ENCODE measurements at places on chromosomes 6 and 20.

GRCh38 chr6:48628316-48628715 is 517.3 kb upstream of the PTCHD4 start:
- DNase-seq, result no peak

DNA sequence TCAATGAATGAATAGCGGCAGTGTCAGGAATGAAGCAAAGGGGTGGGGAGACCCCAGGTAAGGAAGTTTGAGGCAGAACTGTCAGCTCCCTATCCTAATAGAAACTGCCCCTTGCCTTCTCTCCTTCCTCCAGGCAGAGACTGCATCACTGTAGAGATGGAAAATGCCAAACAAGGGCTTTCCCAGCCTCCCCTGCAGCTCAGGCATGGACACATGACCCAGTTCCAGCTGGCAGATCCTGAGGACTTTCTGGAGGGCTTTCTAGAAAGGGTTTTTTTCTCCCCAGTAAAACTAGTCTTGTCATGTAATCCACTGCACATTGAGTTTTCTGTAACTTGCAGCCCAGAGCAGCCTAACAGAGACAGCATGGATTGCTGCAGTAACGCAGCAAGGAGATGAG is 17.9 kb upstream of the PNPLA1 start:
- no peak for DNase-seq

DNA sequence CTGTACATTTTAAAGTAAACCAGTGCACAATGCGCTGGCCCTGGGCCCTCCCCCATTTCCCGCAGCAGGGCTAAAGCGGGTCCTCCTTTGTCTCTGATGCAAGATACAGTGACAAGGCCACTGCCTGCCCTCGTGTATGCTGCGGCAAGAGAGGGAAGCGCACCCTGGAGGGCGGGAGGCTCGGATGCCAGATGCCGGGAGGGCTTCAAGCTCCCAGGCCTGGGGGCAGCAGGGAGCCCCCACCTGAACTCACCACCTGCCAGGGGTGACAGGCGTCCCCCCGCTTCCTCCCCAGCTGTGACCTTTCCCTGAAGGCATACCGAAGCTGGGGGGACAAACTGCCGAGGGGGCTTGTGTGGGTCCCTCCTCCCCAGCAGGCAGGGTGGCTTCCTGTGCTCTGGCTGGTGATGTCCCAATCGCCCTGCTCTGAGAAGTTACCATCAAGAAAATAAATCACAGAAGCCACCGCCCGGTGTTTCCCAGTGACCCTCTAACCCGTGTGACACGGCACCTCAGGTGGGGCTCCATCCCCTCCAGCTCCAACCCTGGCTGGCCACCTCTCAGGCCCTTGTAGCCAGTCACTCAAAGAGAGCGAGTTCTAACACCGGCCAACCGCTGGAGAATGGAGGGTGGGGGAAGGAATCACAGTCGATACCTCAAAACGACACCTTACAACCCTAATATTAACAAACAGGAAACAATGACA is 203.3 kb downstream of the PREX1 start:
- DNase-seq, result no peak

DNA sequence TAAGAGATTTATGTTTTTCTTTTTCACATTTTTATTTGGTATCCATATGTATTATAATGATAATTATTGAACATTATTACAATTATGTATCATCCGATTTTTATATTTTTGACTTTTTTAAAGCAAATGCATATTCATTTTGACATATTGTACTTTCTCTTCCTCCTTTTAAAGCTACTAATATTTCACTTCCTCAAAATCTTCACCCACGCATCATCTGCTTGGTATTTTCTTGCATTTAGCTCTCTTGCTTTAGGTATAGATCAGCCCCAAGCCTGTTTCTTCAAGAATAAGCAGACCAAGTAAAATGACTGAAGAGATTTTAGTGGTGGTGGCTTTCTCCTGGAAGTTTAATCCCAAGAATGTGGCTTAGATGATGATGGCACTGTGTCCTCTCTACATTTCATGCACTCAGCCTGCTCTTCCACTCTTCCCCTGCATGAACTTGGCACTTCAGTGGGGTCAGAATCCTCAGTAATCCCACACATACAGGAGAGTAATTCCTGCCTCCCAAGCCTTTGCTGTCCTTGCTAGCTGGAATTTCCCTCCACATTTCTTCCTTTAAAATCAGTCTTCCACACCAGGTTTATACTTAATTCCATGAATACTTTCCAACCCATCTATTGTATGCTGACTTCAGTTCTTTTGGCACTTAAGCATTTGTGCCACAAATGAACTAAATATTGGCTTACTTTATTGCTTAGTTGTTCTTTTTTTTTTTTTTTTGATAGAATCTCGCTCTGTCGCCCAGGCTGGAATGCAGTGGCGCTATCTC is 8.2 kb downstream of the NCOA7 start:
- peak; percentile 39 for DNase-seq

DNA sequence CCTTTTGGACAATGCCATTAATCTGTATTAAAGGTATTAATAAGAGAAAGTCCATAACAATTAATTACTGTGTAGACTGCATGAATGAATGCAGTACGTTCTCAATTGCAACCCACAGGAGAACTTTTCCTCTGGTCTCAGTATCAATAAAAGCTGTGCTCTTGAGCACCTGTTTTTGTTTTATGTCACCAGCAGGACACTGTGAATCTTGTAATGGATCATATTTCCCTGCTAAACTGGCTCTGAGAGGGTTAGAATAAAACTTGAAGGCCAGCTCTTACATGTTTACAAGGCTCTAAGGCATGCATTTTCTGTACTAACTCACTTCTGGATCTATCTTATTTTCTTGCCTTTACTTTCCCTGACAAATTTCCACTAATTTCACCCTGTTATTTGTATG is 214.3 kb upstream of the PLN start:
- DNase-seq, result no peak

DNA sequence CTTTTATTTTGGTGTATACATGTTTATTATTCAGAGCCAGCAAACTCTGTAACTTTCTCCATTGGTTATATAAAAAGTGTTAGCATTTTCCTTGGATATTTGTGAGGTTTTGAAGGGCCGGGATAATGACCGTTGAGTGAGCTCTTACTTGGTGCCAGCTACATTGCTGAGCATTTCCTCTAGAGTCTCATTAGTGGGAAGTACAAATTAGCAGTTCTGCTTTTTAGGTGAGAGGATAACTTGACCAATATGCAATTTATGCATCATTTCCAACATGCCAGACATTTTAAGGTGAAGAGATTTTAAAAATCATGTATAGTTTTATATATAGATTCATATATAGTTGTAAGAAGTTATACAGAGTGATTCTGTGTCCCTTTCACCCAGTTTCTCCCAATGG is 84.3 kb downstream of the CARMIL1 start:
- DNase-seq, result no peak

GRCh38 chr6:99349171-99350141 is at the start of gene FAXC:
Gene FAXC (minus strand): TSS chr6:99349674. CDS start chr6:99349372, 302 bp downstream.
- DNase-seq, result peak; percentile 38

Data from Ammon's horn (tissue), 1 donor.